ENCODE measurements at places on chromosomes 6 and 20. TPM values are rescaled to one million over a fixed set of nuclear protein-coding genes. Genes with fewer than 3 reads are reported as not detected.

The TBXT gene
- total RNA-seq, result not detected

The PLCB4 gene
- total RNA-seq, result 14.7 TPM

The PAX1 gene
- 0.02 TPM for total RNA-seq

The UBE2C gene
- 229 TPM for total RNA-seq

The DNMT3B gene
- total RNA-seq, result 4.3 TPM

The KCNG1 gene
- total RNA-seq, result 35.1 TPM

The ADGRB3 gene
- not detected for total RNA-seq

The SNAP25 gene
- total RNA-seq, result 18.4 TPM

The DCBLD1 gene
- total RNA-seq, result 24.5 TPM

The NHSL1 gene
- total RNA-seq, result 2.6 TPM

The LST1 gene
- 0.17 TPM for total RNA-seq

The NHLRC1 gene
- 1.5 TPM for total RNA-seq

The KCNK16 gene
- total RNA-seq, result not detected

The POM121L2 gene
- total RNA-seq, result not detected

The PKIB gene
- 0.63 TPM for total RNA-seq

The NRN1 gene
- total RNA-seq, result 0.74 TPM

The SCGN gene
- total RNA-seq, result 0.30 TPM

The PTCRA gene
- total RNA-seq, result not detected

The C6orf163 gene
- 0.20 TPM for total RNA-seq

The HAO1 gene
- not detected for total RNA-seq

The LMBRD1 gene
- total RNA-seq, result 9.9 TPM

The PLN gene
- not detected for total RNA-seq

The TRIM15 gene
- 0.03 TPM for total RNA-seq

The PACRG gene
- not detected for total RNA-seq

The RGS17 gene
- total RNA-seq, result 5.8 TPM

The PRDM13 gene
- total RNA-seq, result 1.3 TPM

The FOXF2 gene
- total RNA-seq, result 14.7 TPM

The NEDD9 gene
- 56.4 TPM for total RNA-seq

The LY6G6D gene
- total RNA-seq, result not detected

The CLIC5 gene
- not detected for total RNA-seq

The HTR1E gene
- total RNA-seq, result not detected

The SLC52A3 gene
- total RNA-seq, result 0.38 TPM

The KCTD20 gene
- total RNA-seq, result 16.2 TPM
